Amygdala (tissue), 56 donors: ENCODE measurements at places on chromosomes 1 and 21.
A peak's percentile ranks its signal among the peaks of the same experiment; 100 is the strongest.

DNA sequence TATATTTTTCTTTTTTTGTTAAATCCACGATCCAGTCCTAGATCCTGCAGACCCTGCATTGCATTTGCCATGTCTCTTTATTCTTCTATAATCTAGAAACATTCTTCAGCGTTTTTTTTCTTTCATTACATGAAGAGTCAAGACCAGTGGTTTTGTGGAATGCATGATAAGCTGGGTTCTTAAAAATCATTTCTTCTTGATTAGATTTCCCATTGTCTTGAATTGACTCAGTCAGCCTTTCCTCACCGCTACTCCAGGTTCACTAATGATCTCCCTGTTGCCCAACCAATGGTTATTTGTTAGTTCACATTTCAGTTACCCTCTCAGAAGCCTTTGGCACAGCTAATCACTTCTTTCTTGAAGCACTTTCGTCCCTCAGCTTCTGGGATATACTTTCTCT is 25.2 kb downstream of the CHD1L start:
- DNase-seq, result no peak

- no peak for DNase-seq
These were observed 21.0 kb upstream of the SLC44A3 start for GRCh38 chr1:94799206-94799605.

GRCh38 chr1:22470227-22470626 is 18.6 kb downstream of the ZBTB40 start:
- DNase-seq, result no peak

DNA sequence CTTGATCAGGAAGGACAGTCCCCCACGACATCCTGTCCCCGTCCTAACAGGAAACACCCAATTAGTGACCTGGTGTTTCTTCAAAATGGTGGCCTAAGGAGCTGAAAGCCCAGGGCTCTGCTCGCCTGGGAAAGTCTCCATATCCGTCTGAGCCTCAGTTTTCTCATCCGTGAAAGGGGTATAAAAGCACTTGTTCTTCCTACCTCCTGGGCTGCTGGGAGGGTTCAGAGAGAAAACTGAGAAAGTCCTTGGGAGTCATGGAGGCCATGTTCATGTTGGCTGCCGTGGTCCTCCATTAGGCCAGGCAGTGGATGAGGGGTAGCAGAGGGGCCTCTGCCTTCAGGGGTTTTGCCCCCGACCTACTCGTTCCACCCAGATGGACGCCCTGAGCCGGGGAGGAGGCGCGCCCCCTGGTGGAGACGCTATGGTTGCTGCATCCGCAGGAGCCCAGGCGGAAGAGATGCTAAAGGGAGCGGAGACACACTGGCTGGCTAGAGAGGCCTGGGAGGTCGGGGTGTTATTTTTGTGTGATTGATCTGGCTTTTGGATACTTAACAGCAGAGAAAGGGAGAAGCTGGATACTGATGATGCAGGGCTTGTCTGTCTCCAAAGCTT is 113.5 kb downstream of the PRDM2 start:
- no peak for DNase-seq

GRCh38 chr1:38134294-38134755 is 87.7 kb upstream of the POU3F1 start:
- peak; percentile 22 for DNase-seq

DNA sequence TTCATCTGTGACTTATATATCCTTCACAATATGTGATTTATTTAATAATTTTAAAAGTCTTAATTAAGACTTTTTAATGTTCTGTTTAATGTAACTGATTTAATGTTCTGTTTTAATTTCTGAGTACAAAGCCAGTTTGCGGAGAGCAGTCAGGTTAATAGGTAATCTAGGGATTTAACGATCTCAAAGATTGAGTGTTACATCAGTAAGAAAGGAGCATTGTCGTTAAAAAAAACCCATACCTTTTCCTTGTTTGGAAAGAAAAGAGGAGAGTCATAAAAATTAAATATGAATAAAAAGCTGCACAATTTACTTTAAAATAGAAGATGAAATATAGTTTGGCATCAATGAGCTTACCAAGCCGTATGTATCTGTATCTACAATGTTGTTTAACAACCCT is 621.4 kb downstream of the KIF26B start:
- no peak for DNase-seq

- no peak for DNase-seq
These were observed 173.2 kb downstream of the SMYD3 start for GRCh38 chr1:246333855-246334254.

DNA sequence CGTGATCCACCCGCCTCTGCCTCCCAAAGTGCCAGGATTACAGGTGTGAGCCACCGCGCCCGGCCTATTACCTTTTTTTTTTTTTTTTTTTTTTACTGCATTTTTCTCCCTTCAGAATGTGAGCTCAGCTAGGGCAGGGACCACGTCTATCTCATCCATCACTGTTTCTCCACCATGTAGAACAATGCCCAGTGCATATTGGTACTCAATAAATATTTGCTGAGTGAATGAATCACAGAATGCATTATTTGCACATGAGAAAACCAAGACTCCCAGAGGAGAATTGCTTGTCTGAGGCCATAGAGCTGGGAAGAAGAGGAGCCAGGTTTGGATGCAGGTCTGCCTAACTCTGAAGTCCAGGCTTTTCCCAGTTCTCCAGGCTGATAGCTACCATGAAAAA is 8.2 kb upstream of the SLC9A1 start:
- no peak for DNase-seq

GRCh38 chr21:18411565-18411964 is 8.0 kb upstream of the TMPRSS15 start:
- no peak for DNase-seq

GRCh38 chr1:55894521-55894920 is 679.4 kb upstream of the USP24 start:
- no peak for DNase-seq

DNA sequence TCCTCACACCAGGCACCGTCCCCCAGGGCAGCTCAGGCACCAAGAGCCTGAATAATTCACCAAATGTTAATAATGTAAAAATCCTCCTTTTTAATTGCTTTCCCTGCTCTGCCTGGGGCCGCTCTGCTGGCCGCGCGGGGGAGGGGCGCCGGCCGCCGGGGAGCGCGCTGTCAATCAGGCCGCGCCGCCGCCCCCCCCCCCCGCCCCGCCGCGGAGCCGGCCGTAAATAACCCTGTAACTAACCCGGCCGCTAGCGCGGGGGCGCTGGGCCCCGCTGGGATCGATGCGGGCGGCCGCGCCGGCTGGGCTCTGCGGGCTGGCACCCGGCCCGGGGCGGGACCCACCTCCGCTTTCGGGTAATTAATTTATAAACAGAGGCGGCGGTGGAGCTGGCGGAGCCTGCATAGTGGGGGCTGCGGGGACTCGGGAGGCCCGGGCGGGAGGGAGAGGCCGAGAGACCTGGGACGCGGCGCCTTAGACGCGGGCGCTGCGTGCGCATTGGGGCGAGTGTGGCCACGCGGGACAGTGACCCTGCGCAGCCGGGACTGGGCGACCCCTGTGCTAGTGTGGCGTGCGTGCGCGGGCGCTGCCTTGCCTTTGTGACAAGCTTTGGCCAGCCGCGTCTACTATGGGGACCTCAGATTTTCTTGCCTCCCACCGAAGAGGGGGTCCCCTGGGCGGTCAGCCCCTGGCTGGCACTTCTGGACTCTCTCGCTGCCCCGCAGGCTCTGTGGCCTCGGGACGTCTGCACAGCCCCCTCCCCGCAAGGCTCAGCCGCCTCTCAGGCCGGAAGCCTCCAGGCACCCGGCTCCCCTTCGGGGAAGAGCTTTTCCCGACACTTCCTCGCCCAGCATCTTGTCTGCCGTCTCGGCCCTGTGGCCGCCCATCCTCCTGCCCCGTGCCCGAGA is 16.6 kb downstream of the SAMD11 start:
- DNase-seq, result no peak

DNA sequence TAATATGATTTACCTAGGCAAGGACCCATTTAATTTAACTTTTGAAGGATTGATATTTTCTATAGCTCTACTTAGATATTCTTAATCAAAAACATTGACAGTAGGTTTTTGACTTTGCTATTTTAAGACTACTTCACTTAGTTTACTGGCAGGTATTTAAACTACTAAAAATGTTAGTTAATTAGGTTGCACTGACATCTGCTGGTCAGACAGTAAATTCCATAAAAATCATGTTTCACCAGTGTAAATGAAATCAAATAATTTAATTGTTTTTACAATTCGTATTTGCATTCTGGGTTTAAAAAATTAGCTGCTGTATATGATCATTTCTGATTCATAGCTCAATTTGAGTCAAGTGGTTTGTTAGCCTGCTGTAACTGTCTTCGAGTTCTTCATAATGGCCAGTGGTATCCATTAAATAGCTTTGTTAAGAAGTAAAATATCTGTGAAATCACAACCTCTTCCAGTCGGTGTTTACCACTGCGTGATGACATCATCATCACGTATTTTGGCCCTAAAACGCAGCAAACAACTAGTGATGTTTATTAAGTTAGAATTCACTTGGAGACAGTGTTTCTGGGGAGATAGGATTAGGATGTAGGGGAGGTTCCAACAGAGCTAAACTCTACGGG is 26.2 kb downstream of the EXTL2 start:
- no peak for DNase-seq

DNA sequence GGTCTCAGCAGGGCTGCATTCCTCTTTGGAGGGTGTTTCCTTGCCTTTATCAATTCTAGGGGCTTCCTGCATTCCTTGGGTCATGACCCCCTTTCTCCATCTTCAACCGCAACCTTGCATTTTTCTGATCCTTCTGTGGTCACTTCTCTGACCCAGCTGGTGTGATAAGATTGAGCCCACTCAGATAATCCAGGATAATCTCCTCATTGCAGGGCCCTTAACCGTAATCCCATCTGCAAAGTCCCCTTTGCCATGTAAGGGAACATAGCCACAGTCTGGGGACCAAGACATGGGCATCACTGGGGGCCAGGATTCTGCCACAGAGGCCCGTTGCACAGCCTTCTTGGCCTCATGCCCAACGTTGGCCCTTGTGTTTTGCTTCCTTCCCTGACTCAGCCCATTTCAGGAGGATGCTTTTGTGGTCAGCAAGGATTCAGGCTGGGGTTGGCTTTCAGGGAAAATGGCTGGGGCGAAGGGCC is 35.0 kb upstream of the IL19 start:
- DNase-seq, result no peak

DNA sequence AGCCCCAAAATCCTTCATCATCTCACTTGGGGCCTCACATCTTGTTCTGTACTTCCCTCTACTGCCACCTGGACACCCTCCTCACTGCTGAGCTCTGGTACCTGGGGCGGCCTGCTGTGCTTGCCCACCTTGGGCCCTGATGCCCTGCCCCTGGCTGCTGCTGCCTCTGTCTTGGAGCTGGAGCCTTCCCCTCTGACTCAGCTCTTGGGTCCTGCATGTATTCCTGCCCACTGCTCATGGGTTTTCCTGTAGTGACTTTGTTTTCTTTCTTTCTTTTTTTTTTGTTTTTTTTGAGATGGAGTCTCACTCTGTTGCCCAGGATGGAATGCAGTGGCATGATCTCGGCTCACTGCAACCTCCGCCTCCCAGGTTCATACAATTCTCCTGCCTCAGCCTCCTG is 37.5 kb downstream of the TRAPPC10 start:
- DNase-seq, result no peak

DNA sequence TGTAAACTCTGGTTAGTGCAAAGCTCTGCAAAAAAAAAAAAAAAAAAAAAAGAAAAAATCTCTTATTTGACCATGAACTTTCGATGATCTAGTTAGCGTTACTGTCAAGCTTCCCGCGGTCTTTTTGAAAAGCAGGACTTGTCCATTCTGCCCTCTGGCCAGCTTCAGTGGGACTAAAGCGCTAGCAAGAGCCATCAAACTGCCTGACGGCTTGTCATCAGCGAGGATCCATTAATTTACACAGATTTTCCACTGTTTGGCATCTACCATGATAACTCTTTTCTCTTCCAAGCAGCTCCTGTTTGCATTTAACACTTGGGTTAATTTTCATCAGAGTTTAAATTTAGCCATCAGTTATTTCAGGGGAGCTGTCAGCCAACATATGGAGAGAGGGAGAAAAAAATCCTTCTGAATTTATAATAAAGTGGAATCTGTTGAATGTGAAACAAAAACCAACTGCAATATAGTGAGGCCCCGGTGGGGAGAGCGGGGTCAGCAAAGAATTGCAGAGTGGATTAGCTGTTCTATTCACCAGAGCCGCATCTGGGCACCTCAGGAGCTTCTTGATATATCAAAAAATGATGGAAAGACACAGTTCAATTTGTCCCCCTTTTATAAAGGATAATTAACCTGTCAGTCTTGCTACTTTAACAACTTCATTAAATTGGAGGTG is 298.2 kb downstream of the SPATA17 start:
- DNase-seq, result no peak

- DNase-seq, result no peak
These were observed 386.6 kb upstream of the NFIA start for GRCh38 chr1:60695716-60696171.

DNA sequence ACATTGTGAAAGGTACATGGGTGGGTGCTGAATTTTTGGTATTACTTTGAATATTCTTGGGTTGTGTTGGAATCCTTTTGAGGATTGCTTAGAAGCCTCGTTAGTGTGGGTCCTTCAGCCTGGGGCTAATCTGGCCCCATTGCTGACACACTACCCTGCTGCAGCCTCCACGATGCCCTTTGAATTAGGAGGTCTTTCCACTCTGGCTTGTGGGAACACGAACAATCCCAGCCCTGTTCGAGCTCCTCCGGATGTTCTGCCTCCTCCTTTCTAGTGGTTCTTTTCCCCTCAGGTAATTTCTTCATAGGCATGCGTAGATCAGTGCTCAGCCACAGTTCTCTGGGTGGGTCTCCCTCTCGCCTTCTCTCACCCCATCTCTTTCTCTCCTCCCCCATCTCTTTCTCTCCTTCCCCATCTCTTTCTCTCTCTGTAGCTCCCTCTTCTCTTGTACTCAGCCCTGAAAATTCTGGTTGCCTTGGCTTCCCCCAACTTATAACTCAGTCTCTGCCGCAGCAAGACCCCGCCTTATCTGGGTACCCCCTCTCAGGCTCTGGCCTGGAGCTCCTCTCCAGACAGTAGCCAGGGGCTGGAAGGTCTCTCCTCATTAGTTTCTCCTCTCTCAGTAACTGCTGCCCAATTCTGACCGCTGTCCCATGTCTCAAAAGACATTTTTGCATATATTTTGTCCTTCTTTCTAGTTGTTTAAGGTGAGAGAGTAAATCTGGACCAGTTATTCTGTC is 46.0 kb upstream of the SLC19A1 start:
- DNase-seq, result no peak

- DNase-seq, result no peak
These were observed 21.9 kb downstream of the MT1HL1 start for GRCh38 chr1:236982380-236982779.

- DNase-seq, result no peak
These were observed 21.5 kb downstream of the STPG1 start for GRCh38 chr1:24391882-24392603.

- no peak for DNase-seq
These were observed 183.6 kb upstream of the UBE2U start for GRCh38 chr1:64019818-64020217.

GRCh38 chr1:75542818-75543570 is 67.9 kb downstream of the SLC44A5 start:
- DNase-seq, result no peak

GRCh38 chr1:6953216-6953615 is 168.0 kb downstream of the CAMTA1 start:
- DNase-seq, result no peak
